ENCODE measurements at places on chromosomes 1 and 21.

DNA sequence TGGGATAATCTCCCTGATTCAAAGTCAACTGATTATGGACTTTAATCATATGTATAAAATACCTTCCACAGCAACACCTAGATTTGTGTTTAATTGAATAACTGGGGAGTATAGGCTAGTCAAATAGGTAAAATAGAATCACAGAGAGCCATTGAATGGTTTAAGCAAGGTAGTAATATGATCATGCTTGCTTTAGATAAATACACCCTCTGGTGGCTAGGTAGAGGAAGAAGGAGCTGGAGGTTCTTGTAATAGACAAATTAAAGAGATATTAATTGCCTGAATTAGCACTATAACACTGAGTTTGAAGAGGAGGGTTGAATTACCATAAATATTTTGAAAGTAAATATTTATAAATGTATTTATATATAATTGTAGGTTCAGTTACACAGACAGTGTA is 40.3 kb downstream of the DIRAS3 start:
- no peak for DNase-seq

- DNase-seq: no peak
These were observed 40.1 kb upstream of the ERG start for GRCh38 chr21:38538353-38538752.

DNA sequence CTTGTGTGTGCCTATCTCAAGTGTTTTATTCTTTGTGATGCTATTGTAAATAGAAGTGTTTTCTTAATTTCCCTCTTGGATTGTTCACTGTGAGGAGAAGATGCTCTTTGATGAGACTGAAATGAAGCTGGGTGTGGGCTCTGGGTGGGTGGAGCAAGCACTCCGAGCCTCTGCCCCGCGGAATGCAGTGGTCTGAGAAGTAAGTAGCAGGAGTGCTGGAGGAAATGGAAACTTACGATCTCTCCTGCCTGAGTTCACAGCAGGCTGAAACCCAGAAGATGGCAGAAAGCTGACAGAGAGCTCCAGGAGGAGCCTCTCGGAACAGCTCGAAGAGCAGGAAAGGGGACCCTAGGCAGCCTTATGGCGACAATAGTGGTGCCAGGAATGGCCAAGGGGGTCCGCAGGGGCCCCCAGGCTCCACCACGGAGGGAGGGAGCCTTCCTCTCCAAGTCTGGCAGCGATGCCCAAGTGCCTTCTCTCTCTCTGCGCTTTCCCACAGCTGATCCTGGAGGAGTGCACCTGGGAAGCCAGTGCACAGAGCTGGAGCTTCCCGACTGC is 126.8 kb upstream of the COL6A1 start:
- DNase-seq: no peak

- DNase-seq: no peak
These were observed 36.2 kb downstream of the KCNN3 start for GRCh38 chr1:154833841-154834240.

DNA sequence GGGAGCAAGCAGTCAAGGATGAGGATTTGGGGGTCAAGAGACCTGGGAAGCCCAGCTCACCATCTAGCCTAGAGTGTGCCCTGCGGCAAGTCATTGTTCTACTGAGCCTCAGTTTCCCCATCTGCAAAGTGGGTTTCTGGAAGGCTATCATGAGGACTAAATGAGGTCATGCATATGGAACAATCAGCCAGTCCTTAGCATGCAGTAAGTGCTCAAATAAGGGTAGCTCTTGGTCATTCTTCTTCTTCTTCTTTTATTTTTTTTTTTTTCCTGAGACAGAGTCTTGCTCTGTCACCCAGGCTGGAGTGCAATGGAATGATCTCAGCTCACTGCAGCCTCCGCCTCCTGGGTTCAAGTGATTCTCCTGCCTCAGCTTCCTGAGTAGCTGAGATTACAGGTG is 99.9 kb upstream of the RUNX3 start:
- no peak for DNase-seq

GRCh38 chr1:24570265-24571125 is 14.6 kb downstream of the NCMAP start:
- DNase-seq: no peak

GRCh38 chr1:7680207-7680954 is 90.7 kb upstream of the VAMP3 start:
- peak; percentile 33 for DNase-seq

GRCh38 chr1:156376146-156376545 is 7.1 kb downstream of the RHBG start:
- DNase-seq: no peak

All from stimulated activated CD8-positive, alpha-beta memory T cell treated with anti-CD3 and anti-CD28 coated beads, Interleukin-2, amount 100 ng/mL, for 1 hour (primary cell).